Epithelial cell of prostate (primary cell): ENCODE measurements at places on chromosomes 12 and 14.
A peak's percentile ranks its signal among the peaks of the same experiment; 100 is the strongest.

DNA sequence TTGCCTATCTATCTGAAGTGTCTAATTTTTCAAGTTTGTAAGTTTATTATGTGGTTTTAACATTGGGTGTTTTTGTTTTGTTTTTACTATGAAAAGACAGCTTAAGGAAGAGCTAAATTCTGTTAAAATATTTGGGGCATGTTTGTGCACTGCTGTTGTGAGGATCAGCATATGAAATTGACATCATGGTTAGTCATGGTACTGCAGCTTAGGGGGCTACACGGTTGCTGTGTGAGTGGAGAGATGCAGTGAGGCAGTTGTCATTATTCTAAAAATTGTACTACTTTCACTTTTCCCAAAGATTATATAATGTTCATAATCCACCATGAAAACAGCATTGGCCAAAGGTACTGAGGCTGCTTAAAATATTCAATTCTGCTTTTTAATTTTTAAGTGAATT, 49.0 kb downstream of the ZC3H14 start:
- DNase-seq: no peak

- no peak for DNase-seq
Observed at GRCh38 chr12:28631831-28632230, 441.6 kb downstream of the CCDC91 start.

- DNase-seq: no peak
Observed at GRCh38 chr12:13387101-13387500, 190.6 kb downstream of the EMP1 start.

- peak; percentile 2 for DNase-seq
Observed at GRCh38 chr12:39533951-39534350, 85.7 kb downstream of the ABCD2 start.

DNA sequence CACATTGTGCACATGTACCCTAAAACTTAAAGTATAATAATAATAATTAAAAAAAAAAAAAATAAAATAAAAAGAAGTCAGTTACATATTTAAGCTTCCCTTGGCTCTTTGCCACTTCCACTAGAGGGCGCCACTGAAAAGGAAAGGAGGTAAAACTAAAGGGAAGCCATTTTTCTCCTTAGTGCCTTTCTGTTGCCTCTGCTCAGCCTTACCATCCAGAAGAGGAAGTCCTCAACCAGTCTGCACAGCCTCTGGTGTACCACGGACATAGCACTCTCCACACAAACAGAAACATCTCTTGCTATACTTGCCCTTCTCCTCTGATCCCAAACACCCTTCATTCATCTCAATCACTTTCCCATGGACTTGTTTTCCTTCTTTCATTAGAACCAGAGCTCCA, 169.0 kb upstream of the EEA1 start:
- DNase-seq: no peak

GRCh38 chr14:50364792-50365191, 31.9 kb downstream of the CDKL1 start:
- peak; percentile 39 for DNase-seq

DNA sequence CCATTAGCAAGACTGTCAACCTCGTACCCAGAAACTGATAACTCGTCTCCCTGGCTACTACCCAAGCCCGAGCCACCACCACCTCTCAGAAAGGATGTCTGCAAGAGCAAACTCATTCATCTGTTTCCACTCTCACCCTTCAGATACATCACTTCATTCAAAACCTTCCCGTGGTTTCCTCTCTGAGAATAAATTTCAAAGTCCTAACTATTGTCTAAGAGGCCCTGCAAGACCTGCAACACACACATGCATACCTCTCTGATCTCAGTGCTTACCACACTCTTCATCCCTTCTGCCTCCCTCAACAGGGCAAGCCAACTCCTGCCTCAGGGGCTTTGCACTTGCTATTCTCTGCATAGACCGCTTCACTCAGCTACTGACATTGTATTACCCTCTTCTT, 40.6 kb downstream of the PPP1R13B start:
- DNase-seq: no peak
